ENCODE measurements at places on chromosomes 12 and 14.

DNA sequence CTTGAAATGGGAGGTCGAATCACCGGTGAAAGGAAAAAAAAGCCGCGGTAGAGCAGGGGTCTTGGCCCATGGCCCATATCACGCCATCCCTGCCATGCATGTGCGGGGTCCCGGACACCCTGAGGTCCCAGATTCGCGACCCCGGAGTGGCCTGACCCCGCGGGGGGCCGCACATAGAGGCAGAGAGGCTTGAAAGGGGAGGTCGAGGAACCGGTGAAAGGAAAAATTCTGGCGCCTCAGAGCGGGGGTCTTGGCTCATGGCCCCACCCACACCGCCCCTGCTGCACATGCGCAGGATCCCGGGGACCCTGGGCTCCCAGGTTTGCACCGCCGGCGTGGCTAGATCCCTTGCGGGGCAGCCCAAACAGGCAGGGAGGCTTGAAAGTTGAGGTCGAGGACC is 319.8 kb downstream of the ALG10 start:
- DNase-seq = no peak

DNA sequence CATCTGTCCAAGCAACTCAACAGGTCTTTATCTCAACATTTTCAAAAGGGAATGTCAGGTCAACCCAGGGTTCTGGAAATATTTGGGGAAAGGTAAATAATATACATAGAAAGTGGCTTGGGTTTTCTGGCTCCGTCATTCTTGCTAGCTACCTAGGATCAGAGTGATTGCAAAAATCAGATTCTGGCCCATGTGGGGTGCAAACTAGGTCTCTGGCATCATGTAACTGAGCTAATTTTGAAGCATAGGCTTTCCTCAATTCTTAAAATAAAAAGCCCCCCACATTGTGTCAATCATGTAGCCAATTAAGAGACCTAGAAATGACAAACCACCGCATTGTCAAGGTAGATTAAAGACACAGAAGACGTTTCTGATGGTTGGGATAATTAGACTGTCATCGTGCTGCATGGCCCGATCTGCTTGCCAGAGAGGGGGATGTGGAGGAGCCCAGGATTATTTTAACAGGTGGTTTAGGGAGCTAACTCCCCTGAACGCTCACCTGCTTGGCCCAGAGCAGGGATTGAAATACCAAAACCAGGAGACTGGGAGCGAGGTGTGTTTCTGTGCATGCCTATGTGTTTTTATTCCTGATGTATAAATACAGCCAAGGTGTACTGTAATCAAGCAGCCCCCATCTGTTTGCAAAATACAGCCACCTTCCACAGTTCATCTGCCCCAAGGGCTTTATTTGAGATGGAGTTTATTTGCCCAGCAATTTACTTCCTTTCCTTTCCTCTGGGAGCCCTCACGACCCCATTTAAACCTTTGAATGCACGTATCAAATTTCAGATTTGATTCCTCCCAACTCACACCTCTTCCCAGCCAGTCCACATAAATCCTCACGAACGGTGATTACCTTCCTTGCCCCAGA is 189.5 kb downstream of the TTC8 start:
- DNase-seq = no peak

GRCh38 chr12:41967668-41968500 is 176.8 kb downstream of the GXYLT1 start:
- DNase-seq = no peak

GRCh38 chr12:50508970-50509663 is 4.3 kb downstream of the DIP2B start:
- no peak for DNase-seq

DNA sequence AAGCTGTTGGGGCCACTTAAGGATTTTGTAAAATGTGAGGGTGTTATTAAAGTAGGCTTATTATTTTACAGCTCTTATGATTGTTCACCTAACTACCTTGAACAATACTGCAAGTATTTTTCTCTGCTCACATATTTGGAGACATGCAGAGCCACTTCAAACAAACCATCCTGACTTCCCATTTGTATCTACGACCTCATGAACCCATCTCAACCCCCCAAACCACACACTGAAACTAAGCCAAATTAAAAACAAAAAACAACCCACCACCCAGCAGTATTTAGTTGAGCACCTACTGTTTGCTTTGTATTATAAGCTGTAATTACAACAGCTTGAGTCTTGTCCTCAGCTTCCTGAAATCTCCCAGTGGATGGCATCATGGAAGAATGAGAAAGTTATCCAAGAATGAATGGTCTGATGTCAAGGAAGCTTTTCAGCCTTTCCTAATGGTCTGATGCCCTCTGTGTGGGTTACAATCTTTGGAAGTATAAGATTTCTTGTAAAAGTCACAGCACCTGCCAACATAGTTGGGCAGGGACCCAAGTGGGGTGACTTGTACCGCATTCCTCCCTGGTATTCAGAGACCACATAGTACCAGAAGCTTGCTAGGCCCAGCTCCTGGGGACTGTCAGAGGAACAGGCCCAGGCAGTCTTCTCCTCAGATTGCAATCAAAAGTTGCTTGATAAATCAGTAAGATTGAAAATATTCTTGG is 416.6 kb downstream of the ZFP36L1 start:
- no peak for DNase-seq

DNA sequence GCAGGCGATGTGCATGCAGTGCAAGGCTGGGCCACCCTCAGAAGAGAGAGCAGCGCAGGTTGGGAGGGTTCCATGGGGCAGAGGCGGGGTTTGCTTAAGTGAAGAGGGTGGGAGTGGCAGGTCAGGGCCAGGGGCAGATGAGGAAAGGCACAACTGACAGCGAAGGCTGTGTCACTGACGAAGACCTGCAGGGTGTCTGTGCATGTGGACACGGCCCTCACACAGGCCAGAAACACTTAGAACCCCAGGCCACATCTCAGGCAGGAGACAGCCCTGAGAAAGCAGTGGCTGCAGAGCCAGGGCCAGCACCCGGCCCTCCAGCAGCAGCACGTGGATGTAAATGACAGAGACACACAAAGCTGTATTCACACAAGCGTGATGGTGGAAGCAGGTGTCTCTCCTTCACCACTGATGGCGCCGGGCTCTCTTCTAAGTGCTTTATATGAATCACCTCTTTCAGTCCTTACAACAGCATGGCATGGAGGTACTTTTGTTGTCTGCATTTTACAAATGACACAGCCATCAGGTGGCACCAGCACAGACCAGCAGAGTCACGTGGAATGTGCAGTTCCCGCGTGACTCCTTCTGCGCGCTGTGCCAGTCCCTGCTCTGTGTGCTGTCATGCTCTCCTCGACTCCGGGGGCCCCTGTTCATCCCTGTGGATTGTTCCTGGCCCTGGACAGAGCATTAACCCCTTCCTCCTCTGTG is 54.6 kb downstream of the TSPAN11 start:
- no peak for DNase-seq

DNA sequence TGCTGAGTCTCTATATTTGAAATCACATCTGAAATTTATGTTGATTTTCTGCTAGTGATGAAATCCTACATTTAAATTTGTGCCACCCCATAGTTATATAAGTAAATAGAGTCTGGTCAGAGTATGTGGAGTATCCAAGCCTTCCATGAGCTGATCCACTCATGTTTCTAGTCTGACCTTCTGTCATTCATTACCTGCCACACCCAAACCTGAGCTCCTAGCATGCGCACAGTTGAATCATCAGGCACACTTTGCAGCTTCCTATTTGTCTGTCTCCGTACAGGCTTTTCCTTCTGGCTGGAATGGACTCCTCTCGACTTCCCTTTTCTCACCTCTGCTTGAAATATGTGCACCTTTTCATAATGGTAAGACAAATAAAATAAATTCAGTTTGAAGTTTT is 45.3 kb upstream of the LRIG3 start:
- no peak for DNase-seq

DNA sequence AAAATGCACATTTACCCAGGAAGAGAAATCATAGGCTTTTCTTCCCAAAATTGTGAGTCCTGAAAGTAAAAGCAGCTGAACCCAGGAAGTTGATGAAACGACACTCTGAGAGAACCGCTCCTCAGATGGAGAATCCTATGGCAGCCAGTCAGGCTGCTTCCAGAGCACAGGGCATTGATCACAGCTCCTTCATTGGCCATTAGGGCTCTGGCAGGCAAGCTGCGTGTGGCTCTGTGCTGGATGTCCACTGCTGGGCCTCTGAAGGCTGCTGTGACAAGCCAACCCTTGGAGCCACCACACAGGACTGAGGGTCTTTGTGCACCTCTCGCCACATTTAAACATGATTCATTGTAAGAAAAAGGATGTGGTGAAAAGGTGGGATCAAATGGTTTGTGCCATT is 89.4 kb downstream of the EXOC5 start:
- DNase-seq = no peak

- peak; percentile 83 for DNase-seq
Measured at GRCh38 chr14:104681689-104682074, 7.7 kb upstream of the INF2 start.

- no peak for DNase-seq
Measured at GRCh38 chr12:132583736-132584135, 26.6 kb downstream of the LRCOL1 start.

GRCh38 chr14:95197551-95197950 is 40.2 kb upstream of the DICER1 start:
- DNase-seq = no peak

GRCh38 chr12:112977641-112978040 is 678 bp upstream of the OAS2 start:
- no peak for DNase-seq

DNA sequence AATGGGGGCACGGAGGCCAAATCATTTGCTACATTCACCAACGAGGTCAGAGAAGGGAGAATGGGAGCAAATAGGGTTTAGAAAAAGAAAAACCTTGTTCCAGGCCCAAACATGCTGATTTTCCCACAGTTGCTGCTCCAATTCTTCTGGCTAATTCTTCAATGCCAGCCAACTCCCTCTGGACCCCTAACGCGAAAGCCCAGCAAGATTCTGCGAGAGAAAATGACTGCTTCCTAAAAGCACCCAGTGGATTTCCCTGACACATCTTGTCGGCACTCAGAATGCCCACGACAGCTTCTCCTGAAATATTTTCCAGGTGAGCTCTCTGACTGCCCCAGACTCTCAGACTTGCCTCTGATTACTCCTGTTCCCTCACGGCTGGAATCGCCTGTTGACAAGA is 689.4 kb downstream of the MED13L start:
- no peak for DNase-seq

GRCh38 chr12:19411234-19412204 is 27.8 kb upstream of the AEBP2 start:
- DNase-seq = no peak

GRCh38 chr12:50212071-50212467 is 44.9 kb upstream of the CERS5 start:
- no peak for DNase-seq

DNA sequence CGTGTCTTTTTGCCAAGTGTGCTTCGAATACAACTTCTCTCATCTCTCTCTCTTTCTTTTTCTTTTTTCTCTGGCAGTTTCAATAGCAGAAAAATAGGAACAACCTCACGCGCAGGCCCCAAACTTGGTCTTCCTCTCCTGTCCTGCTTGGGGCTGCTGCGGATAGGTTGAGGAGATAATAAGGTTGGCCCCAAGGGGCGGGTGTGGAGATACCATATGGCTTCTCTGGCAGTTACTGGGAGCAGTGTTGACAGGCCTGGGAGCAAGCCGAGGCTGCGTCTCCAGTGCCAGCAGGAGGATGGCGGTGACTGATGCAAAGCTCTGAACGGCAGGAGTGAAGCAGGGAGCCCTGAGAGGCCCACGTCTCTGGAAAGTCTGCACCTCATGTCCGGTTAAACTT is 89.5 kb upstream of the MANSC4 start:
- DNase-seq = no peak
